ENCODE measurements at places on chromosomes 5 and 9.

DNA sequence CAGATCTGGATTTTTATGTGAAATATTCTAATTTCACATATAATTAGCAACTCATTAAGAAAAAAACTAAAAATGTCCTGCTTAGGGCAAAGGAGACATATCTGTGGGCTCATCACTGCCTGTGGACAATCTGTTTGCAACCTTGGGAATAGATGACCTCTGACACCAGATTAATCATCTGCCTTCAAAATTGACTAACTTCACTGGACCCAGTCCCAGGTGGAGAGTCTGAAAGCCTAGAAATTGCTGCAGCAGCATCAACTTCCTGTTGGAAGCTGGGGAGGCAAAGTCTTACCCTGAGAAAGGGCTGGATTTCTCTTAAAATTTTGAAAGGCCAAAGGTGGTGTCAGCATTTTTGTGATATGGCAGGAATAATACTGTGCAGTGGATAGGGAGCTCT lies 76.3 kb upstream of the TNC start:
- DNase-seq = no peak

GRCh38 chr5:62475072-62475471 lies 62.5 kb downstream of the IPO11 start:
- DNase-seq = no peak

GRCh38 chr5:110549301-110549700 lies 177.2 kb downstream of the TMEM232 start:
- no peak for DNase-seq

- peak; percentile 75 for DNase-seq
Measured at GRCh38 chr5:135462304-135462703, 10.2 kb upstream of the TIFAB start.

DNA sequence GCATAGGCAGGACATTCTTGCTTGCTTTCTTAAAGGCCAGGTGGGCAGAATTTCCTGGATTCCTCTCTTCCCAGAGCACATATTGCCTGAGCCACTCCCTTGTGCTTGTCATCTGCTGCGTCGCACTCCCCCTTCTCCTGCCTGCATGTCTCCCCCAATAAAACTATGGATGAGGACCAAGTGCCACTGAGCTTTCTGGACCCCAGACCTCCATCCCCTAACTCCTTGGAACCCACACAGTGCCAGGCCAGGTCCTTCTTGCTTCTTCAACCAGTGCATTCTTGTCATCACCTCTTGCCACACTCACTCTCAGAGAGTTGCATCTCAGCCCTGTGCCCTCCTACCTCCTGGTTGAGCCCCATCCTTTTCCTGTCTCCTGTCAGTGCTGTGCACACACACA lies 157.9 kb upstream of the PANK3 start:
- DNase-seq = no peak

DNA sequence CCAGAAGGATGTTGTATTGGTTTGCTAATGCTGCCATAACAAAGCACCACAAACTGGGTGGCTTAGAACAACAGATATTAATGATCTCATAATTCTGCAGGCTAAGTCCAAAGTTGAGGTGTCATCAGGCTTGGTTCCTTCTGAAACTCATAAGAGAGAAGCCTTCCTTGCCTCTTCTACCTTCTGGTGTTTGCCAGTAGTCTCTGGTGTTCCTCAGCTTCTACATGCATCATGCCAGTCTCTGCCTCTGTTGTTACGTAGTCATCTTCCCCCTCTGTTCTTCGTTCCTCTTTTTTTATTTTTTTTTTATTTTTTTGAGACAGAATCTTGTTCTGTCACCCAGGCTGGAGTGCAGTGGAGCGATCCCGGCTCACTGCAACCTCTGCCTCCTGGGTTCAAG lies 61.8 kb downstream of the LRRC70 start:
- DNase-seq = peak; percentile 34

DNA sequence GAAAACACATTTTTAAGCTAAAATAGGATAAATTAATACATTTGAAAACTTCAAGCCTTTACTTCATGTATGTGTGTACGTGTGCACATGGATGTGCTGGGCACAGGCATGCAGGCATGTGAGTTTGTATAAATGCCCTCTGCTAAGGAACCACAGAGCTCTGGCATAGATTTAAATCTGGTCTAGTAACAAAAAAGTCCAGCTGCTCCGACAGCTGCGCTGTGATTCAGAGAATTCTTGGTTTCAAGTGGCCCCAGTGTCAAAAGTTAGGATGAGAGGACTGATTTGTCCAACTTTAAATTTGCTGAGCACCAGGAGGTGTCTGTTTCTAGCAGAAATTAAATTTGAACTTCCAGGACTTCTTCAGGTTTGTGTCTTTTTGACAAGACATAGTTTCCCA lies 203.7 kb upstream of the TUT7 start:
- DNase-seq = no peak

DNA sequence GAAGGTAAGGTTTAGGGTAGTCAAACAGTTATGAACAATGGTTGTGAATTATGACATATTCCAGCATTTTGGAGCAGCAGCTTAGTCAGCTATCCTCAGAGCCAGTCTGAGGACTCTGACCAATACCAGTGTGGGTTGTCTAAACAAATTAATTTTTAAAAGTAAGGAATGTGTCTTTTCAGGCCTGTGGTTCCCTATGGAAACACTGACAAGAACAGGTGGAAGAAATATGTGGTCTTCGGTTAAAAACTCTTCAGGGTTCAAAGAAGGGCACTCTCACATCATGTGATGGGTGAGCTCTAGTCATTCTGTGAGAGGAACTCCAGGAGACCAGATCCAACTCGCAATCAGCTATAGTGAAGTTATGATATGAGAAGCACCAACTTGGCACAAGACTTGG lies 33.5 kb upstream of the ALDOB start:
- no peak for DNase-seq

DNA sequence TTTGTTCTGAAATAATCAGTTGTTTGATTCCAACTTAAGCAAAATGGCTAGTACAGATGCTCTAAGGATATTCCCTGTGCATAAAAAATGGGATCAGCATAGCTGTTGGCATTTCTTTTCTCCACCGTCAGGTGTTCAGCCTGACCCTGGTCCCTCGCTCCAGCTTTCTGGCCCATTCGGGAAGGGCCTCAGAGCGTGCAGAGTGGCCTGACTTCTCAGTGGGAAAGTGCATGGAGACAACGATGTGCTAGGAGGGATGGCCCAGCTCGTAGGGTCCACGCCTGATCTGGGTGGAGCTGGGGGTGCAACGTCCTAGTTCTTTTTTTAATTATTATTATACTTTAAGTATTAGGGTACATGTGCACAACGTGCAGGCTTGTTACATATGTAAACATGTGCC lies 319.1 kb upstream of the IRX4 start:
- DNase-seq = no peak

- no peak for DNase-seq
Measured at GRCh38 chr9:129463994-129464393, 156.9 kb downstream of the C9orf50 start.

- no peak for DNase-seq
Measured at GRCh38 chr5:78473751-78474150, 113.3 kb downstream of the SCAMP1 start.

DNA sequence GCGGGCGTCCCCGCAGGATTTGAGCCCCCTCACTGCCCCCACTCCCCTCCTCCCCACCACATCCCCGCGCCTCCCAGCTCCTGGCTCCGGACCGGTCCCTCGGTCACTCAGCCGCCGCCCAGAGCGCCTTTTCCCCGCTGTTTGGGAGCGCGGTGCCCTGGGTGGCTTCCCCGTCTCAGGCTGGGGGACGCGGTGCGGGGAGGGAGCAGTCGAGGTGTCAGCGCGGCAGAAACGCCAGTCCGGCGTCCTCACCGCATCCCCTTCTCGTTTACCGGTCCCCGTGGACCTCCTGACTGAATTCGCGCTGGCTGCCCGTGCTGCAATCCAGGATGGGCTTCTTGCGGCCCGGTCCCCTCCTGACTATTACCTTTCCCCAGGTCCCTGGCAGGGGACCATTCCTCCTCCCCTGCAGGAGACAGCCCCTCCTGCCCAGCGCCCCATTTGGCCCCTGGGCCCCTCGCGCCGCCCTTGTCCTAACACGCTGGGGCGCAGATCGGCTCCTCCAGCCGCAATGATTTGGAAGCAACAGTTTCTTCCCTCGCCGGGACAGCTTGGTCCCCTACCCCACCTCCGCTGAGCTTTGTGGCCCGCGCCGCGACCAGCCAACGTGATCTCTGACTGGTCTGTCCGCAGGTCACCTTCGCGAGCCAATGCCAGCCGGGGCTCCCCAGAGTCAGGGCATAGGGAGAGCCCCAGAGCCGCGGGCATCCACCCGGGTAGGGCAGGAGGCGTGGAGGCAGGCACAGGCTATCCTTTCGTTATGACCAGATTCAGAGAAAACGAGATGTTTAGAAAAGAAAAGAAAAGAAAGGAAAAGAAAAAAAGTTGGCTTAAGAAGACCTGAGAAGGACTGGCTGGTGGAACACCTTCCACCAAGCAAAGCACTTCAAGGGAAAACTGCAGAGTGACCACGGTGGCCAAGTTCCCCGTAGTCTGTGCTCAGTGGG lies 1.2 kb downstream of the ANKRD33B start:
- DNase-seq = no peak

DNA sequence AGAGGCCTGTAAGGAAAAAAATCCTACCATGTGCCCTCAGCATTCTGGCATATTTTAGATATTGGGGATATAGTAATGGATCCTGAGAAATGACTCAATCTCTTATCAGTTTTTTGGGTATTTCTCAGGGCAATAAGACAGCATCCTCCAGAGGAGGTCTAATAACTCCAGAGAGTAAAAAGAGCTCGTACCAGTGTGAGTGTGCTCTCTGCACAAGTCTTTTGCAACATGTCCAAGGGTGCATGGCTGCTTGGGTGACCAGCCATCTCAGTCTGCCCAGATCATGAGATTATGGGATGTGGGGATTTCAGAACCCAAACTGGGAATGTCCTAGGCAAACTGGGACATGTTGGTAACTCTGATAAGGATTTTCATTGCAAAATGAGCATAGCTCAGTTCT lies 15.3 kb downstream of the ASPN start:
- no peak for DNase-seq

- no peak for DNase-seq
Measured at GRCh38 chr5:40365342-40366330, 314.1 kb upstream of the PTGER4 start.

- DNase-seq = no peak
Measured at GRCh38 chr5:66882606-66883227, 286.5 kb downstream of the MAST4 start.

GRCh38 chr9:78923966-78924659 lies 627.2 kb downstream of the PSAT1 start:
- DNase-seq = no peak

GRCh38 chr5:179268399-179268952 lies 76.8 kb downstream of the ADAMTS2 start:
- no peak for DNase-seq

DNA sequence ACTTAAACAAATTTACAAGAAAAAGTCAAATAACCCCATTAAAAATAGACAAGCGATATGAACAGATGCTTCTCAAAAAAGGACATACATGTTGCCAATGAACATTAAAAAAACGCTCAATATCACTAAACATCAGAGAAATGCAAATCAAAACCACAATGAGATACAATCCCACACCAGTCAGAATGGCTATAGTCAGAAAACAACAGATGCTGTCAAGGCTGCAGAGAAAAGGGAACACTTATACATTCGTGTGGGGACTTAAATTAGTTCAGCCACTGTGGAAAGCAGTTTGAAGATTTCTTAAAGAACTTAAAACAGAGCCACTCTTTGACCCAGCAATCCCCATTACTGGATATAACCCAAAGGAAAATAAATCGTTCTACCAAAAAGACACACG lies 10.8 kb downstream of the OR13F1 start:
- peak; percentile 3 for DNase-seq

DNA sequence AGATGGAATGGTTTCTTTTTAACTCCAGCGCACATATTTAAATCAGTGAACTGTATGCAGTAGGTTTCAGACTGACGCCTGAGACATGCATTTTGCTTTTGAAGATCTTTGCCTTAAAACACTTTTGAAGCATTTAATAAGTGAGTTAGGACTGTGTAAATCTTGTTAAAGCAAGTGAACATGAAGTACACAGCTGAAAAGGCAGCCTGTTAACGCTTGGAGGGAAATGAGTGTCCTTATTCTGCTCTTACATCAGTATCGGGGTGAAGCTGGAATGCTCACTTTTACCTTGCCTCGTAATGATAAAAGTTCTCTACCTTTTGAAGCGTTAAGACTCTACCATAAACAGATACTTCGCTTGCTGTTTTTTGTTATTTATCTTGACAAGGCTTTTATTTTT lies 552.2 kb downstream of the ZNF608 start:
- peak; percentile 11 for DNase-seq

GRCh38 chr5:62315376-62316175 lies 9.6 kb downstream of the KIF2A start:
- DNase-seq = no peak

GRCh38 chr5:126628102-126628501 lies 27.4 kb downstream of the PHAX start:
- no peak for DNase-seq

GRCh38 chr5:173712609-173713175 lies 96.2 kb upstream of the BOD1 start:
- DNase-seq = no peak

- no peak for DNase-seq
Measured at GRCh38 chr9:119298076-119298853, 71.0 kb downstream of the BRINP1 start.

Measured in Ammon's horn (tissue), 1 donor.